ENCODE measurements at places on chromosomes 2 and 18. TPM values are rescaled to one million over a fixed set of nuclear protein-coding genes. Genes with fewer than 3 reads are reported as not detected.

IL1B gene
- 4.1 TPM for total RNA-seq

GCG gene
- total RNA-seq: not detected

ARHGEF33 gene
- total RNA-seq: 0.07 TPM

CELF4 gene
- not detected for total RNA-seq

DSC1 gene
- total RNA-seq: not detected

POMC gene
- 6.3 TPM for total RNA-seq

ATOH8 gene
- total RNA-seq: 15.4 TPM

DNAJC5G gene
- not detected for total RNA-seq

CFAP65 gene
- not detected for total RNA-seq

METTL21A gene
- total RNA-seq: 17.6 TPM

LIPG gene
- total RNA-seq: 87.9 TPM

ADCYAP1 gene
- 0.10 TPM for total RNA-seq

AGXT gene
- not detected for total RNA-seq

PJVK gene
- total RNA-seq: not detected

VAMP8 gene
- total RNA-seq: 2.5 TPM

GAREM1 gene
- 0.53 TPM for total RNA-seq

SERPINB10 gene
- total RNA-seq: 3.4 TPM

LAMA1 gene
- total RNA-seq: 0.25 TPM

ERBB4 gene
- total RNA-seq: under 0.01 TPM

ERFE gene
- 1.3 TPM for total RNA-seq

CD226 gene
- 0.13 TPM for total RNA-seq

MOGAT1 gene
- not detected for total RNA-seq

RAB11FIP5 gene
- 59.0 TPM for total RNA-seq

CDK5R2 gene
- total RNA-seq: not detected

KCNK3 gene
- not detected for total RNA-seq

All from mammary microvascular endothelial cell (primary cell).